ENCODE measurements at places on chromosomes 3 and 15. TPM values are rescaled to one million over a fixed set of nuclear protein-coding genes. Genes with fewer than 3 reads are reported as not detected.

- no peak for DNase-seq
Measured at GRCh38 chr15:68113273-68113672, 59.2 kb downstream of the PIAS1 start.

DNA sequence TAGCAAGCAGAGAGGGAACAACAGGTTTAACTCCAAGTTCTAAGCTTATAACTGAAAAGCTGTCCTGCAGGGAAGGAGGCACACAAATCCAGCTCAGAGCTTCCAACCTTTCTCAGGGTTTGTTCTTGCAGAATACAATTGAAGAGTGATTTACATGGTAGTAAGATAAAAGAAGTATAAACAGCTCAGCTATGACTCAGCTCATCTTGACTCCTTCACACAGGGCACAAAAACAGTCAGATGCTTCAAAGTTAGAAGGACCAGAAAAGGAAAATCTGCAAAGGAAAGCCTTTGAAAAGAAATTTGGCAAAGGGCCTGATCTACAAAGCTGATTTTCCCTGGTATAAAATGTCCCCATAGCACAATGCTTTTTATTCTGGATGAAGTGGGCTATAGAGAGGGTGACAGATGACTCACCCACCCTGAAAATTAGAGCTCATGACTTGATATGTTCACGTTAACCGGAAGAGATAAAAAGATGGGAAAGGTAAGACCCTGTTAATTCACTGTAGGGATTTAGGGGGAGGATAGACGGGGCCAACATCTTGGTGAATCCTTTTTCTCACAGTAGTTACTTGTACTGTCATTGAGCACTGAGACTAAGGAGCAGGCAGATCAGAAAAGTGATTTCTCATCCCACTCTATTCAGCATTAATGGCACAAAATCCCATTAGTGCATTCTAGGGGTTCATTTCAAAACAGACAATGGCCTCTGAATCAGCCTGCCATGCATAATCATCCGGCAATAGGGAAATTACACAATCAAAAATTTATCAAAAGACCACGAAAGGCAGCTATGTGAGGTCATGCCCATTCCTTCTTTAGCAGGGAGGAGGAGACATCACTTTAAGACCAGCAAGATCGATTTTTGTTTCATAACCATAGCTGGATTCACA, 143.5 kb downstream of the GAP43 start:
- no peak for DNase-seq

DNA sequence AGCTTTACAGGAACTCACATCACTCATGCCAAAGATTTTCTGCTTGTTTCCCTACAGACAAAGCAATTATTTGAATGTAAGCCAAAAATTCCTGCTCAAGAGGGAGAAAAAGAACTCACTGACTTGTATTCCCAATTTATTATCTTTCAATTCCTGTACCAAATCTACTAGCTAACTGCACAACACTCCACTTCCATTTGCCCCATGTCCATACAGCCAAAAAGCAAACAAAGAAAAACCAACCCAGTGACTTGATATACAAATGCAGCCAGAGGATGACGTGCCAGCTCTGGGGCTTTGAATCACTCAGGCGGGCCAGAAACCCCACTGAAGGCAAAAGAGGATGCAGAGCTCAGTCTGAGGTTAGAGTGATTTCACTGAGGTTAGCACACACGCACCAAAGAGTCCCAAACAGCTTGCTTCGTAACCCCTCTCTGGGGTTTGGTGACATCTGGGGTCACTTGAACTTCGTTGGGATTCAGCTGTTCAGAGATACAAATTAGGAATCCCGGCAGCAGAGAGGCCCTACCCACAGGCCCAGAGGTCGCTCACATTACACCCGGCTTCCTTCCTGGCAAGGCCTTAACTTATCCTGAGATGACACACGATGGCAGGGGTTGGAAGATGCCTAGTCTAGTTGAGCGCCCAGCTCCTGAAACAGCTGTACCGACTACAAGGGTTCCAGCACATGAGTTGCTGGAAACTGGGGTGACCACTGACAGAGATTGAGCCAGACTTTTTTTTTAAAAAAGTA, 1.6 kb downstream of the RFTN1 start:
- DNase-seq: peak; percentile 60

DNA sequence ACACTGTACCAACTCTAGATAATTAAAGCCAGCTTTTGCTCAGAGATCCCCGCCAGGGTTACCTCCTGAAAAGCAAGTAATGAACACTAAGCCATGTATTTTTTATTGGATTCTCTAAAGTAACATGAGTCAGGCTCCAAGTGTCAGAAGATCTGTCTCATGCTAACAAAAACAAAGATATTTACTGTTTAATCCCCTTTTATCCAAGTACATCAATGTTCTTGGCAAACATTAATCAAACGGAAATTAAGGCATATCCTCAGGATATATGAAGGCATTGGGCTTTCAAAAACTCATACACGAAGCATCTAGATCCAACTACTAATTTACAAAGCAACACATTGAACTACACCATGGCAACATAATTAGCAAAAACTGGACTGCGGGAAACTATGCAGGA, 37.2 kb downstream of the MYO5A start:
- DNase-seq: no peak

DNA sequence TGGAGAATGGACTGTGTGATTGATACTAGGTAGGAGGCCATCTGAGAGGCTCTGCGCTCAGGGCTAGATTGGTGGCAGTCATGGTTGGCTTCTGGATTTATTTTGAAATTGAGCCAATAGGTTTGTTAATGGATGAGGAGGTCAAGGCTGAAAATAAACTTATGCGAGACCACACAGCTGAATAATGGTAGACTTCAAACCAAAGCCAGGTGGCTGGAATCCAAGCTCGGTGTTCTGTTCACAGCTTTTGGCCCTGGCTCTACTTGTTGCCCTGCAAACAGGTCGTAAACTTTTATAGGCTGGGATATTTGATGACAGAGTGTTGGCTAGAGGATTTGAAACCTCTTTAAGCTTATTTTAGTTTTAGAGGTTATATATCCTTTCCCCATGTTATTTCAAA, 160.4 kb downstream of the CHL1 start:
- DNase-seq: no peak

DNA sequence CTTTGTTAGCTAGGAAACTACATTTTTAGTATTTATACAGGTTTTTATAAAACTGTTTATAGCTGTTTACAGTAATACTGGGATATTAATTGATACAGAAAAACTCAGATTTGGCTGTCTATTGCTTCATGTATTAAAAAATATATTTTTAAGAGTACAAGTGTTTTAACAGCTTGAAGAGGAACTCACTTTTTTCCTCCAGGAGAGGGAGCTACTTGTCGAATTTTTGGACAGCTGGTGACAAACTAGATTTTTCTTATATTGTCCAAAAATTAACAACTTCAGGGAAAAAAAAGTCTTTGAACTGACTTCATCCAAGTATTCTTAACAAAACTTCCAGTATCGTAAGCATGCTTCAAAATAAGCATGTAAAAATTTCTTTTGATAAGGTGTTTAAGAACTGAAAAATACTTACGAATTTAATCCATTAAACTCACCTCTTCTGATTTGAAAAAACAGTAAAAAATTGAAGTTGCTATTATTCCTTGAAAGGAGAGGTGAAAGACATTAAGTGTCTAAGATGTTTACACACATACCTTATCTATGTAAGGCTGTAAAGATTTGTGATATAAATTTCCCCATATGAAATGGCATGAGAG, 4.0 kb downstream of the DIPK2A start:
- DNase-seq: no peak

KCNH8 gene
- total RNA-seq: not detected

DNA sequence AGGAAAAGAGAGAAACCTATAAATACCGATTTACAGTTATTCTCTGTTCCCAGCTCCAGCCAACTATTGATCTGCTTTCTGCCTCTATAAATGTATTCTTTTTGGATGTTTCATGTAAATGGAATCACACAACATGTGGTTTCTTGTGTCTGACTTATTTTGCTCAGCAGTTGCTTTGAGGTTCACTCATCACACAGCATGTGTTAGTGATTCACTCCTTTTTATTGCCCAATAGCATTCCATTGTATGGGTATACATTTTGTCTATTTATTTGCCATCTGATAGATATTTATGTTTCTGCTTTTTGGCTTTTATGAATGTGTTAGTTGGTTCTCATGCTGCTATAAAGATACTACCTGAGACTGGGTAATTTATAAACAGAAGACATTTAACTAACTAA, 23.6 kb downstream of the CCR1 start:
- DNase-seq: no peak

SLC24A5 gene
- not detected for total RNA-seq

DNA sequence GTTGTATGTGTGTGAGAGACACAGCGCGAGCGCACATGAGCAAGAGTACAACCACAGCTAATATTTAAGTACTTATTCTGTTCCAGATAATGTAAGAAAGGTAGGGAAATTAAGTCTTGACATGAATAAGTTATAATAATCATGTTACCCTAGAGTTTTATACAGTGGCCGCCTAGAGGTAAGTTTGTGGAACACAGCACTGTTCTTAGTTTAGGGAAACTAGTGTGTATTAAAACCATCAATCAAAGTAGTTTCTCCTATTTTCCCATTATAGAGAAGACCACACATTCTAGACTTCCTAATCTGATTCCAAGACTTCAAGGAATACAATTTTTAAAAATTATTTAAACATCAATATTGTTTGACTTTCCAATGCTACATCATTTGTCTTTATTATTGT, 9.5 kb downstream of the ALDH1A2 start:
- no peak for DNase-seq

OIP5 gene
- 16.2 TPM for total RNA-seq

DNA sequence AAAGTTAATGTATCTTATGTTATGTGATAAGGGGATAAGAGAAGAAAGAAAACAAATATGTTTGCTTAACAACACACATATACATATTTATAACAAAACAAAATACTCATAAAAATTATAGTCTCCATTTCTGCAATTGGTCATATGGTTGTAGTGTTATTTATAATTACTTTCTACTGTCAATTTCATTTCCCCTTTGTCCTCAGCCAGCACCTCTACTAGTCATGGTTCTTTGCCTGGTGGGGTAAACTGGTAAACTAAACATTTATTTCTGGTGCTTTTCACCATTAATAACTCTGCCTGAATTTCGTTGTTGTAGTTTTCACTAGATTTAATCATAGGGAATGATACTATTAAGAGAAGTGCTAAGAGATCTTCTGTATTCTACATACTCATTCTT, 88.0 kb upstream of the ALCAM start:
- no peak for DNase-seq

GRCh38 chr3:64975147-64975546, 287.3 kb upstream of the ADAMTS9 start:
- no peak for DNase-seq

MYZAP gene
- not detected for total RNA-seq

DNA sequence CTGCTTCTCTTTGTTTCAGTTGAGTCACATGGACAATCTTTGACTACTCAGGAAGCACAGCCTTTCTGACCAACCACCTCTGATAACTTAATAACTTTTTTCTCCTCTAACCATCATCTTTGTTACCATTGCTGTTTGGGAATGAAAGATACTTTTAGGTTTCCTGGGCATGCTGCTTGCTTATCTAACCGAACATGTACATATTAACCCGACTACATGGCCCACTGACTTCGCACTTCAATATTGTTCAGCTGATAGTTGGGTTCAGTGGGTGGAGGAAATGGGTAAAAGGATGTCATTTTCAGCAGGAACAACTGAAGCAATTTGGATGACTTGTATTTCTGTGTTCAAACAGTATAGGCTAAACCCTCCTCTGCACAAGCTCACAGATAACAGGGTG, 214.3 kb downstream of the SQOR start:
- no peak for DNase-seq

- DNase-seq: no peak
Measured at GRCh38 chr3:190568036-190568435, 54.2 kb downstream of the IL1RAP start.

GRCh38 chr3:13299531-13300155, 120.5 kb downstream of the NUP210 start:
- no peak for DNase-seq

CIB2 gene
- 2.1 TPM for total RNA-seq

GRCh38 chr15:35751413-35752133, 205.6 kb upstream of the DPH6 start:
- peak; percentile 2 for DNase-seq

- no peak for DNase-seq
Measured at GRCh38 chr3:189677667-189678066, 46.5 kb downstream of the TP63 start.

GOLGA8M gene
- not detected for total RNA-seq

CADM2 gene
- total RNA-seq: 0.27 TPM

- DNase-seq: no peak
Measured at GRCh38 chr15:83066034-83066733, 868 bp downstream of the BTBD1 start.

DAPK2 gene
- total RNA-seq: 5.5 TPM

ITIH1 gene
- not detected for total RNA-seq

CDCP1 gene
- total RNA-seq: 0.96 TPM

DNA sequence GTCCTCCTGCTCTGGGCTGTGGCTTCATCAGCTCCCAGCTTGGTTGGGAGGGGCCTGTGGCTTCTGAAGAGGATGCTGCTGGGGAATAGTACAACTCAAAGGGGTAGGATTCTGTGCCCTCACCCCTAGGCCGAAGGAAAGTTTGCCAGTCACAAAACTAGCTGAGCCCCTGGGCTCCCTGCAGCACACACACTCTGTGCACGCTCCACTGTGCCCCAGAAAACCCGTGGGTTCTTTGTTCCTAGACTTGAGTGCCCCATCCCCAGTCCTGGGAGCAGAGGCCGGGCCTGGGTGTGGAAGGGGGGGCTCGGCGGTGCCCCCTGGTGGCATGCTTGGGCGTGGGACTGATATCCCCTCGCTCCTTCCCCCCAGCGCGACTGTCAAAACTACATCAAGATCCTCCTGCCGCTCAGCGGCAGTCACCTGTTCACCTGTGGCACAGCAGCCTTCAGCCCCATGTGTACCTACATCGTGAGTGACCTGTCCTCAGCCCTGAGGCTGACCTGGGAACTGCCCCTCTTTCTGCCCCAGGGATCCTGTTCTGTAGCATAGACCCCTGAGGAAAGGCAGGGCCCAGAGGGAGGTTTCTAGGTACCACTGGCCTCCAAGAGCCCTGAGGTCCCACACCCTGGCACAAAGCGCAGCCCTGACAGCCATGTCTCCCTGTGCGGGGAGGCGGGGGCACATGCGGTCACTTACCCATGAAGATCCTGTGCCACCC, 14.2 kb downstream of the CIB1 start:
- peak; percentile 64 for DNase-seq

DNA sequence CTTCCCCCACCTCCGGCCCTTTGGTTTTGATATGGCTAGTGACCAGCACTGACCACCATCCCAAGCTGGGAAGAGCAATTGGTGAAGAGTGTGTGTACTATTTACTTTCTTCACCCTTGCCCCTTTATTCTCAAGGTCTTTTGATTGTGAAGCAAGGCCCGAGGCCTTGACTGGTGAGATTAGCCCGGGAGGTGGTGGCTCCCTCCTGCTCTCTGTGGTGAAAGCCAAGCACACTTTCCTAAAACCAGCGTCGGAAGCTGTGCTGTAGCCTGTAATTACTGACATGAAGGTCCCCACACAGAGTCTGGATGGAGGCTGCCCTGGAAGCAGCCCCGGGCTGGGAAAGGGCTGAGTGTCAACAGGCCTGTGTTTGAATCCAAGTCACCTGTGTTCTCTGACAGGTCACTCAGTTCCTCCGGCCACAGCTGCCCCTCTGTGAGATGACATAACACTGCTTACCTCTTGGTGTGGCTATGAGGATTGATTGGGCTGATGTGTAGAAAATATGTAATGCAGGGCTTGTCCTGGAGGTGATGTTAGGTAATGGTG, 60.5 kb upstream of the PRR23C start:
- no peak for DNase-seq

GRCh38 chr3:141773676-141774075, 10.5 kb downstream of the GRK7 start:
- DNase-seq: no peak

- DNase-seq: no peak
Measured at GRCh38 chr3:133445108-133445507, 45.3 kb downstream of the BFSP2 start.

GRCh38 chr15:76161153-76162035, 101.6 kb downstream of the TMEM266 start:
- DNase-seq: no peak
